ENCODE measurements at places on chromosomes 3 and 15.

DNA sequence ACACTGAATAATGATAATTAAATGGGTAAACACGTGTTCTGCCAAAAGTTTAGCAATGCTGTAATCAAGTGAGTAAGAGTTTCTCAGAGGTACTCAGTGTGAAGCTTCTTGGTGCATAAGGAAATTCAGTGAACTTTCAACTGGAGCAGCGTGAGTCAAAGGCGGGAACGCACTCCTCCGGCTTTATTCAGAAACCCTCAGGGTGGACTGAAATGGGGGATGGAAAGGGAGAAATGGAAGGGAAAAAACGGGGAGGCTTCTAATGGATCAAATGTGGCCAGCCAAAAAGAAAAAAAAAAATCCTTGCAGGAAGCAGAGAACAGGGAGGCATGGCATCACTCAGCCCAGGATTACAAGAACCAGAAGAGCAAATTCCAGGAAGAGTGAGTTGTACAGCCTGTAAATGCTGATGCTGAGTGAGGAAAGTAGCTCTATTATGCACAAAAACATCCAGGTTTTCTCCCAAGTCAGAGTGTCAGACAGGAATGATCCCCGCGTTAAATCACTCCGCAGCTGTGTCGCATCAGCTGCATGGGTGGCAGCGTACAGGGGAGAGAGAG lies 85.3 kb downstream of the ASB7 start:
- no peak for DNase-seq

DNA sequence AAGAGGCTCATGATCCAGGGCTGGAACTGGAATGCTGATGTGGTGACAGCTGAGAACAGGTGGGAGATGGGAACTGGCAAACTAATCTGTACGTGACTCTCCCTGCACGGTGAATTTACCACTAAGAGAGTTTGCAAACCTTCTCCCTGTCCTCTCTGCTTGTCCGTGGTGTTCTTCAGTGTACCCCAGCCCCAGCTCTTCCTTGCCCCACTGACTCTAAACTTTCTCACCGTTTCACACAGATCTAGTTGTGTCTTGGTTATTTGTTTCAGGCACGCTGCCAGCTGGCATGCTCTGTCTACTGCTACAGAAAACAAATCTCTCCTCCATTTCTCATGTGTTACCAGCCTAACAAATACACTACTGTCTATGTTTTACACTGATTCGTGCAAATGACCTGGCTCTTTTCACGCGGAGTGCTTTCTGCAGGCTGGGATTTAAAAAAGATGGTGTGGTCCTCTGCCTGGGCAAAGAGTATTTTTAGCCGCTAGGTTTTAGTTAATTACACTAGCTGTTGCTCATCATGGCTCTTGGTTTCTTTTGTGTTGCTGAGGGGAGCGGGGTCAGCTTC lies 192.7 kb upstream of the LRIG1 start:
- no peak for DNase-seq

GRCh38 chr15:76060118-76060989 lies 569 bp downstream of the TMEM266 start:
- DNase-seq, result no peak

DNA sequence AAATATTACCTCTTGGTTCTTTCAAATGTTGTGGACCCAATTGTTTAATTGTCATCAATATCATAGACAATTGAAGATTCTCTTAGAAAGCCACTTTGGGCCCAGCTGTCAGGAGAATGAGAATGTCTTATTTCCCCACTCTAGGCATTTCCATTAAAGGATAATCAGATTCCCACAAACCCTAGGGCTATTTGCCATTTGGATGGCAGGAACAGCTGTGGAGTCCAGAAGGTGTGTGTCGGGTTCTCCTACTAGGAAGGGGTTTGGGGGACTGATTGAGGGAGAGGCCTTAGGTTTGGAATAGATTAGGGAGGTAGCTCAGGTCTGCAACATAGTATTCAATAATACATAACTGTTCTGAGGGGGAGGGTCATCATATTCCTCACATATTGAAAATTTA lies 35.2 kb upstream of the PLSCR5 start:
- no peak for DNase-seq

- no peak for DNase-seq
These were observed 47.8 kb downstream of the FNDC3B start for GRCh38 chr3:172087198-172087597.

GRCh38 chr3:52848617-52849016 lies 13.8 kb upstream of the MUSTN1 start:
- DNase-seq, result no peak

- DNase-seq, result peak; percentile 9
These were observed 10.5 kb downstream of the LOXL1 start for GRCh38 chr15:73936588-73937290.

DNA sequence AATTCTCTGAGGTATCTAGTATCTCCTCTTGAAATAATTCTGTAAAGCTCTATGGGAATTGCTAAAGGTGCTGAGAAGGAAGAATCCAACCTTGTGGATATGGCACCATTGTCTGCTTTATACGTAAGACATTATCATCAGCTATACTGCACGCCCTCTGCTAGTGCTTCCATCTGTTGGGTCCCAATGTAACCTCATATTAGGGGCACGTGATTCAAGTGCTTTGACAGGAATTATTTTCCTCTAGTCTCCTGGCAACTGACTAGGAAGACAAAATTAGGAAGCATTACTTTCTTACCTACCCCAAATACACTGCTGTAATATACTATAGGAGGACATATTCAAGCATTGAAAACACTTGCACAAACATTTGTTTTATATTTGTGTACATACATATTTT lies 24.0 kb downstream of the COPS2 start:
- no peak for DNase-seq

DNA sequence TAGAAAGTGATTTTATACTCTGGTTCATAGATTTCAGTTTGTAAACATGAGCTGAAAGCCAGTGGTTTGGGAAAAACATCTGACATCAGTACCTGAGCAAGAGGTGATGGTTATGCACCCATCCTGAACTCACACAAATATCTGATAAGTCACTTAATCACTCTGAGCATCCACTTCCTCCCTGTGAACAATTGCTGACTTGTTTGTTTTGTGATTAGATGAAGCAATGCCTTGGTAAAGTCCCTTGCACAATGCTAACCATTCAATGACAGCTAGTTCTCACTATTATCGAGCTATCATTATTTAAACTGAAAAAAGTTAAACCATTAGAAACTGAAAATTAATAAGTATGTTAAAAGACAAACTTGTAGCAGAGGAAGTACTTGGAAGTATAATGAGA lies 303.0 kb downstream of the PLOD2 start:
- DNase-seq, result no peak

- no peak for DNase-seq
These were observed 100.3 kb downstream of the FSIP1 start for GRCh38 chr15:39682366-39682765.

DNA sequence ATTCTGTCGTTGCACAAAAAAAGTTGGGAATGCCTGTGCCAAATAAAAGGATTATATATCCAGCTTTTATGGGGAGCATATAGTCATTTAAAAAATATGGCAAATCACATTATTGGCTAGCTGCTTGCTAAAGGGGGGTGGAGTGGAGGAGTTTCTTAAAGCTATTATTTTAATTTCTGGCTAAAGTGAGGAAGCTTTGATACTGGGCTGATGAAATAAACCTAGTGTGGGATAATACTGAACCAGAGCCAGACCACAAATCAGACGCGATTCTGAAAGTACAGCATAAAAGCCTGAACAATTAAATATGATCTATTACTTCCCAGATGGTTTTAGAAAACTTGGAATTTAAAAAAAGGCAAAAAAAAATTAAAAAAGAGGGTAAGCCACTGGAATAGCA lies 14.4 kb downstream of the POLR2M start:
- no peak for DNase-seq

GRCh38 chr3:195143221-195143620 lies 127.7 kb downstream of the XXYLT1 start:
- no peak for DNase-seq
